ENCODE measurements at places on chromosomes 7 and 10. TPM values are rescaled to one million over a fixed set of nuclear protein-coding genes. Genes with fewer than 3 reads are reported as not detected.

Gene OPALIN
- polyA plus RNA-seq = not detected

Gene FANK1
- 2.4 TPM for polyA plus RNA-seq

Gene ANK3
- 0.09 TPM for polyA plus RNA-seq

Gene LIPN
- polyA plus RNA-seq = not detected

- DNase-seq = no peak
Observed at GRCh38 chr7:79199961-79200360, 253.5 kb downstream of the MAGI2 start.

DNA sequence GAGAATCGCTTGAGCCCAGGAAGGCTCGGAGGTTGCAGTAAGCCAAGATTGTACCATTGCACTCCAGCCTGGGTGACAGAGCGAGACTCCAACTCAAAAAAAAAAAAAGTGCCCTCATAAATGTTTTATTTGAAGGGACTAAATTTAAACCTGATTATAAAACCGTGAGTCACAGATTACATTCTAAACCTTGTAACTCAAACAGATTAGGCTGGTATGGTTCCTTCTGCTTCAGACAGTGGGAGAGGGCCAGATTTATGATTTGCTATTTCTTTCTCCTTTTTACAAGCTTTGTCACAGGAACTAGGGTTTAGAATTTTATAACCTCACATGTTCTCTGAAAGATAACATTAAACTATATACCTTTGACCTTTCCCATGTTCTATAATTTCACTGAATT lies 801.2 kb upstream of the ZWINT start:
- DNase-seq = no peak

DNA sequence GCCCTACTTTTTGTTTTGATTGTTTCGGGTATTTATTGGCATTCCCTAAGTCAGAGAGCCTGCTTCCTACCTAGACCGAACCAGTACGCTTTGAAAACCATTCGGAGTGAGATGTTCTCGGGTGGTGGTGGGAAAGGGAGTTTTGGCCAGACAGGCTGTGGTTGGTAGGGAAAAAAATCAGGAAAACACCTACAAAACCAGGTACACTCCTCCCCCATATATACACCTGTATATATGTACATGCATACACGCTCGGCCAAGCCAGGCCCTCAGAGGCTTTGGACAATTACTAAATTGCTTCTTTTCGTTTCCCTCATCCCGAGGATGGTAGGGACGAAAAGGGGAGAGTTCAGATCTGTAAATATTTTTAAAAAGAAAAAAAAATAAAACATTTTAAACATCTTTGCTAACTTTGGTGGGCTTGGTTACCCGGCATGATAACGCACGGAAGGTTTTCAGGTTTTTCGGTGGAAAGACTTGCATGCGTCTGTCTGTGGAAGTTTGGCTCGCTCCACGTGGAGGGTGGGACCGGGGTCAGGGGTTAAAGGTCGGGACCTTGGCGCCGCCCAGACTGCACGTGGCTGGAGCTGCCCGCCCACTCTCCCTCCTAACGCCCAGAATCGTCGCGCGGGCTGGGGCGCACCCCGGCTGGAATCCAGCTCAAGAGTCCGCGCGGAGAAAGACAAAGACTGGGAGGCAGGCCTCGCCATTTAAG lies 2.5 kb downstream of the HMX2 start:
- no peak for DNase-seq

All from BJ (cell line).